ENCODE measurements at places on chromosomes 2 and 18.

- no peak for DNase-seq
Measured at GRCh38 chr18:59569390-59569791, 127.8 kb downstream of the CCBE1 start.

- no peak for DNase-seq
Measured at GRCh38 chr2:149087751-149088150, 49.3 kb downstream of the LYPD6B start.

- no peak for DNase-seq
Measured at GRCh38 chr18:14100503-14101286, 31.5 kb downstream of the ZNF519 start.

DNA sequence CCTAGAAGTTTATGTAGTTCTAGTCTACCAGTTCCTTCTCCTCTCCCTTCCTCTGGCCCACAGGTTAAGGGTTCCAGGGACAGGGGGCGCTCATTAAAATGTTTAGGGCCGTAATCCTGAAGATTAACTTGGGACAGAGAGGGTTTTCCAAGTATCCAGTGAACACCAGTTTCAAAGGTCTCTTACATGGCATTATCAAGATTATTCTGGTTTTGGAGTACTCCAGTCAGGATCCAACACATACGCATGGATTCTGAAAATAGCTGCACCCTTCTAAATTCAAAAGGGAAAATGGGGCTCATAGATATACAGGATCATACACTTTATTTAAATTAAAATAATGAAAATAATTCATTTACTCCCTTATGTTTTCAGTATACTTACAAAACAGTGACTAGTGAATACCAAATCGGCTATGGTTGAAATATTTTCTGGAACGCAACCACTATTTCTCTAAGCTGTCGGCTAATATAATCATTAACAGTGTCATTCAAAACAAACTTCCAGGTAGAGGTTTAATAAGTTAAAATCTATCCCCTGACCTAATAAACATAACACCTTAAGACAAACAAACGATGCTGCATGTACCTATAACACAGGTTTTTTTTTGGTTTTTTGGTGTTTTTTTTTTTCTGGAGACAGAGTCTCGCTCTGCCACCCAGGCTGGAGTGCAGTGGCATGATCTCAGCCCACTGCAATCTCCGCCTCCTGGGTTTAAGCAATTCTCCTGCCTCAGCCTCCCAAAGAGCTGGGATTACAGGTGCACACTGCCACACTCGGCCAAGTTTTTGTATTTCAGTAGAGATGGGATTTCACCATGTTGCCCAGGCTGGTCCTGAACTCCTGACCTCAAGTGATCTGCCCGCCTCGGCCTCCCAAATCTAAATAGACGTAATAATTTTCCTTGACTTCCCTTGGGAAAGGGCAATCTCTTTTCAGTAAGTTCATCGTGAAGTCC, 44.7 kb downstream of the MGAT4A start:
- DNase-seq = no peak

DNA sequence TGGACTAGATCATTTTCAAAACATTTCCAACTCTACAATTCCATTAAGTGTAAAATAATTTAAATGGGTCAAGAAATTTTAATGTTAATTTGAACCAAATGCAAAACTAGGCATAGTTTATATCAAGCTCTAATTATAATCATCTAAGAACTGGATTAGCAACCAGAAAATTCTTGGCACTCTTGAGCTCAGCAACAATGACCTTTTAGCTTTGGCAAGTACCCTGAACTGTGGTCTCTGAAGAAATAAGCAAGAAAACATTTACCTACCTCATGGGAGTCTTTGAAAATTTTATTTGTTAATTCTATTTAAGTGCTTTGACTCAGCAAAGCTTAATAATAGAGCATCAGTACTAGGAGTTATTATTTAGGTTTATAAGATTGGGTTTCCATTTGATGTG, 313.2 kb downstream of the SATB2 start:
- no peak for DNase-seq

GRCh38 chr2:212097001-212097400, 441.6 kb downstream of the ERBB4 start:
- DNase-seq = no peak

DNA sequence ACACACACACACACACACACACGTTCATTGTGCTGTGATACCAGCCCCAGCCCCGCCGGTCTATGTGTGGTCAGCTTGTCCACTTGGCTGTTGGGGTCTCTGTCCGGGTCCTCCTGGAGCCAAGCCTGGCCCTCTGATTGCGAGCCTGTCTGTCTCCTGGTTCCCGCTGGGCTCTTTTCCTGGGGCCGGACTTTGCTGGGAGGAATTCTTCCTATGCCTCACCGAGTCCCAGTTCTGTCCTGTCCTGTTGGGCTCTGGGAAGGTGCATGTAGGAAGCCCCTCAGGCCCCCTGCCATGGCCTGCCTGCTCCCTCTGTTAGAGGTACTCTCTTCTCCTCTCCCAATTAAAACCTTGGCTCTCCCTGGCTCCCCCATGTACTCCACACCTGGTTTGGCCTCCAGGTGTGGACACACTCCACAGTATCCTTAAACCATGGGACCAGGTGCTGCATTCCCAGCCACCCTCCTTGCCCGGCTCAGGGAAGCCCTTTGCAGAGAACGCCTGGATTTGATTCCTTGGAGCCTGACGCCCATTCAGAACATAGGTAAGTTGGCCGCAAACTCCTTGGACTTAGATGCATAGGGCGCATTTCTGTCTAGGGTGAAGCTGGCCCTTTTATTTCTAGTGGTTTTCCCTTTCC, 42.3 kb downstream of the CABLES1 start:
- no peak for DNase-seq

DNA sequence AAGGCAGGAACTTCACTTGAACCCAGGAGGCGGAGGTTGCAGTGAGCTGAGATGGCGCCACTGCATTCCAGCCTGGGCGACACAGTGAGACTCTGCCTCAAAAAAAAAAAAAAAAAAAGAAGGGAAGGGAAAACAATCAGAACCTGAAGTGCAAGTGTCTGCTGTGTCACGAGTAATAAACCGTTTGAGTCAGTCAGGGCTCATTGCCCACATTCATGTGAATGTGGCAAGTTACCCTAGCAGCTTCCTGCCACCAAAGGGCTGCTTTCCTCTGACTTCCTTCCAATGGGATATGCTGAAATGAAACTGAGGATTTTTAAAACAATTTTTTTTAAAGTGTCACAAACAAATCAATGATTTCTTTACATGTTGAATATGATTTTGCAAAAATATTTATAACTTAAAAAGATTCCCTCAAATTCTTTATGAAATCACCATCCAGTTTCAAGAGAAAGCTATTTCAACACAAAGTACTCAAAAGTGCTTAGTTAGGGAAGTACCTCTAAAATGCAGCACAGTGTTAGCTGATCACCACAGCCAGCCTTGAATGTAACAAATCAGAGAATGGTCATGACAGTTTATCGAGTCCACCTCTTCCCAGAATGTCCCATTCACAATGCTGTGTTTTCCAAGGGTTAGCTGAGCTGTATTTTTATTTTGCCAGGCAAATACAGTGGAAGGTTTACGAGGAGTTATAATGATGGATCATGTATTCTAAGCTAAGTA, 36.4 kb downstream of the WDSUB1 start:
- DNase-seq = no peak

DNA sequence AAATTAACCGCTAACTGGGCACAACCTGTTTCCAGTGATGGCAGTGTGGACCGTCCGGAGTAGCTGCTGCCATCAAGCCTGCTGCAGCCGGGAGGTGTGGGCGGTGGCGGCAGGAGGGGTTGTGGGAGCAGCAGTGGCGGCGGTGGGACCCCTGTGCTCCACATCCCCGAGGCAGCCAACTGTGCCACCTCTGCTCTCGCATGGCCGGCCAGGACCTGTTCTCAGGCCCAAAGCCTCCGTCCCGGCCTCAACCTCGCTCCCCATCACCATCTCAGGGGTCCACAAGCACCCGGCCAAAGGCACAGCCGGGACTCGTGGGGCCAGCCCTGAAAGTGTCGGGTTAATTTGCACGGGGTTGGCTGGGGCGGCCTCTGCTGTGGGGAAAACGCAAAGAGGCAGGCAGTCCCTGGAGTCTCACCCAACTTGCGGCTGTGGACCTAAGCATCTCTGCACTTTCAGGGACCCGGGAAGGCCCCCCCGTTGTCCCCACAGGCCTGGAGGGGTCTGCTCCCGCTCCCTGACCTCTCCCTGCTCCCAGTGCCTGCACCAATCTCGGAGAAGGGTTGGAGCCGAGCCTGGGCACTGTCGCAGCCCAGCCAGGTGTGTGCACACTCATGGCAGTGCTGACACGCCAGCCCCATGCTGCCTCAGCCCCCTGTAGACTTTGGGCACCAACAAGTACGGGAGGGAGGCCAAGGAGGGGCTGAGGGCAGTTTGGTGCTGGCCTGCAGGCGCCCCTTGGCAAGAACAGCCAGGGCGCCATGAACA, 44.4 kb upstream of the PEX13 start:
- DNase-seq = no peak

DNA sequence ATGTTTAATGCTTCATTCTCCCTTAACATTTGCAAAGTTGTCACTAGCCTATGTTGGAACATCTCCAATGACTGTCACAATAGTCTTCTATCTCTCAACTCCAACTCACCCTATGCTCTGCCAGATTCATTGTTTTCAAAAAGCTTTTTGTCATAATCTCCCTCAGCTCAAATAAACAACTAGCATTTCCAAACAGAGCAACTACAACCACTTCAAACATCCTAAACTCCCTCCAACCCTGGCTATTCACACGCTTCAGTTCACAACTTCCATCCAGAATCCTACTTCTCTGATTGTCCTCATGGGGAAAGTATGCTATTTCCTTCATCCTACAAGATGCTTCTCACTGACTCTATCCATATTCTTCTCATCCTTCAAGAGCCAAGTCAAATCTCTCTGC, 139.2 kb upstream of the VRK2 start:
- no peak for DNase-seq

- DNase-seq = no peak
Measured at GRCh38 chr2:68767031-68767961, 32.7 kb downstream of the ARHGAP25 start.

GRCh38 chr2:129396980-129397599, 582.4 kb upstream of the RAB6C start:
- no peak for DNase-seq

GRCh38 chr2:204282081-204282480, 263.2 kb upstream of the PARD3B start:
- no peak for DNase-seq

- no peak for DNase-seq
Measured at GRCh38 chr18:46574743-46575115, 82.3 kb downstream of the LOXHD1 start.

DNA sequence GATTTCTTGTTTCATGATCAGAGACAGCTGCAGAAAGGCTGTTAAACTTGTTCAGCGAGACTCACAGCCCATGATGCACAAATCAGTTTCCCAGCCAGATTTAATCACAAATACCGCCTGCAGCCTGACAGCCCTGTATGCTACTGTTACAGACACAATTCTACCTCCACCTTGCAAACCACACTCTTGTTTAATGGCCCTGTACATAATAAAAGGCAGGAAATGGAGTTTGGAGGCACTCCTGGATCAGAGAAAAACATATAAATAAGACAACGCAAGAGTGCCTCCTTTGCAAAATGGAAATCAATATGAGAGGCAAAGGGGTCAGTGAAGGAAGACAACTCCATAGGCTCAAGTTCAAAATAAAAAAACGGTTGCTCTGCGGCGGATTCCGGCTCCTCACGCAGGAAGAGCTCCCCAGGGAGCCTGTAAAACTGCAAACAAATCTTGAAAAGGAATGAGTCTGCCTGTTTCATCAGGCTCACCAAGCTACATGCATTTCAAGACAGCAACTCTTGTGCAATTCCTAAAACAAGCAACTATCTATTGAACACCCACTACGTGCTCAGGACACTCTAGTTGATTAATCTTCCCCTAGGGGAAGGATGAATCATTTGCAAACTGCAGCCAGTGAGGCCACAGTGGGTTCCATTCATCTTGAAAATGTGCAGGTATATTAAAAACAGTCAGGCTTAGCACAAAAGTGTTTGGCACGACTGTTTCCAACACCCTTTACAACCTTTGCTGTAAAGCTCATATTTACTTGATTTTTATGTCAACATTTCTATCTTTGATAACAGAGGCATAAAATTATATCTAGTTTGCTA, 37.5 kb downstream of the TBC1D8 start:
- no peak for DNase-seq

- no peak for DNase-seq
Measured at GRCh38 chr2:158953926-158954763, 14.3 kb upstream of the TANC1 start.
